ENCODE measurements at places on chromosomes 12 and 14.
A peak's percentile ranks its signal among the peaks of the same experiment; 100 is the strongest.

DNA sequence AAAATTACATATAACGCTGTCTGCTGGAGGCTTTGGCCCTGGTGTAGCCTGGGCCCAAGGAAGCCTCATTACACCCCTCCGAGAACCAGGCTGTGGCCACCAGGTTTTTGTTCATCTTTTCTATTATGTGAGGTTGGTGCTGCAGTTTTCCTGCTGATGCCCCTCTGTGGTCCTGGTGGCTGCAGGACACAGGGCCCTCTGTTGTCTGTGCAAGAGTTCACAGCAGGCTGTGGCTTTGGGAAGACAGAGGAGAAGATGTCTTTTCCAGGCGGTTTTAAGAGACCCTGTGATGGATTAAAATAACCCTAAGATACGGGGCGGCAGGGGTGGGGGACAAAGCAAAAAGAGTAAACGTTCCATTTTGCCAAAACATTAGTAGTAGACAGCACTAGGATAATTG lies 121.5 kb downstream of the ADGRD1 start:
- no peak for DNase-seq

GRCh38 chr12:31817120-31817519 lies 88.3 kb upstream of the AMN1 start:
- DNase-seq = no peak

GRCh38 chr12:132685400-132685799 lies 1.7 kb downstream of the POLE start:
- DNase-seq = no peak

DNA sequence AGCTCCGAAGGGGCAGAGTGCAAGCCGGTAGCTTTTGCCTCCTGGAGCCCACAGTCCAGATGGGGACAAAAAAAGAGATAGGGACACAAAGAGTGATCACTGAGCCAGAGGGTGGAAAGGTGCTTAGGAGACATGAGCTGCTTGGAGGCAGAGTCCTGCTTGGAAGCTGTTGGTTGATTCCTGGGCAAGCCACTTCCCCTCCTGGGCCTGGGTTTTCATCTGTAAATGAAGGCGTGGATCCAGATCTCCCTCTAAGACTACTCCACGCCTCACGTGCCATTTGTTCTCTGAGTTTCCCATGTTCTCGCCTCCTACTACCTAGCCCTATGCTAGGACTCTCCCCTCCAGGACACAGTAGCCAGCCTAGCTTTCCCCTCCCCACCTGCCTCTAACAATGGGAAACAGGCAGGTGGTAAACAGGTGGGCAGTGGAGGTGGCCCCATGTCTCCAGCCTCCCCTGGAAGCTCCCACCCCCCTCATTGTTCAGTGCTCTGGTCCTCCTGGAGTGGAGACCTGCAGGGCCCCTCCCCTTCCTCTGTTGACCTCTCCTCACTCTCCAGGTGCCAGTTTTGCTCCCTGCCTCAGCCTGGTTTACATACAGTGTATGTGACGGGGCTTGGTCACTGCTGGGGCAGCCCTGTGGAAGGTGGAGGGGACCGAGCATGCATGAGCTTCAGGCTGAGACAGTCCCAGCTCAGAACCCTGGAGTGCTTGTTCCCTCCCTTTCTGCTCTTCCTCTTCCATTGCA lies 3.8 kb downstream of the SERPINA3 start:
- DNase-seq = no peak

DNA sequence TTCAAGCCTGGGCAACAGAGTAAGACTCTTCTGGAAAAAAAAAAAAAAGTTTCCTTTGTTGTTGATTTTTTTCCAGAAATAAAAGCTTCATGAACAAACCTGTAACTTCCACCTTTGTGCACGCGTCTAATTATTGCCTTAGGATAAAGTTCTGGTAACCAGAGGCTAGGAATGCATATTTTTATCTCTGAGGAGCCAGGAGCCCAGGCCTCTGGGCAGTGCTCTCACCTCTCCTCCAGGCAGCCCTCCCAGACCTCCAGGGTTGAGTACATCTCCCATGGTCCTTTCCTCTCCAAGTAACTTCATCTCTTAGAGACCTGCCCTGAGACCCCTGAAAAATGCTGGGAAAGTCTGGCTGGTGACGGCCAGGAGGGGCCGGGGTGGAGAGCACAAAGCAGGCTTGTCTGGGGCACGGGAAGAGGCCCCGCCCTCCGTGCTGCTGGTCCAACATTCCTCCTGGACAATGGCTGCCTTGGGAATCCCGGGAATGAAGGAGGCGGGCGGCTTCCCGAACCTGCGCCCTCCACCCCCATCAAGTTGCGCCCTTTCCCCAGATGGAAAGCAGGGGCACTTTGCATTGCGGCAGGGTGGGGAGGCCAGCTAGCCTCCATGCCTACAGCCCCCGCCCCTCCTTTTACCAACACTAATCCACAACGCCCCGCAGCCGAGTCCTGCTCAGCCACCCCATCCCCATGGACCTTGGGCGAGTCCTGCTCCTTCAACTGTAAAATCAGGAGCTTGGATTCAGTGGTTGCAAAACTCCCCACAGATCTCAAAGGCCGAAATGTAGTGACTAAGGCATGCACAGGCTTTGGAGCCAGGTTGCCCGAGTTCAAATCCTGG lies 7.3 kb upstream of the FIGNL2 start:
- no peak for DNase-seq

DNA sequence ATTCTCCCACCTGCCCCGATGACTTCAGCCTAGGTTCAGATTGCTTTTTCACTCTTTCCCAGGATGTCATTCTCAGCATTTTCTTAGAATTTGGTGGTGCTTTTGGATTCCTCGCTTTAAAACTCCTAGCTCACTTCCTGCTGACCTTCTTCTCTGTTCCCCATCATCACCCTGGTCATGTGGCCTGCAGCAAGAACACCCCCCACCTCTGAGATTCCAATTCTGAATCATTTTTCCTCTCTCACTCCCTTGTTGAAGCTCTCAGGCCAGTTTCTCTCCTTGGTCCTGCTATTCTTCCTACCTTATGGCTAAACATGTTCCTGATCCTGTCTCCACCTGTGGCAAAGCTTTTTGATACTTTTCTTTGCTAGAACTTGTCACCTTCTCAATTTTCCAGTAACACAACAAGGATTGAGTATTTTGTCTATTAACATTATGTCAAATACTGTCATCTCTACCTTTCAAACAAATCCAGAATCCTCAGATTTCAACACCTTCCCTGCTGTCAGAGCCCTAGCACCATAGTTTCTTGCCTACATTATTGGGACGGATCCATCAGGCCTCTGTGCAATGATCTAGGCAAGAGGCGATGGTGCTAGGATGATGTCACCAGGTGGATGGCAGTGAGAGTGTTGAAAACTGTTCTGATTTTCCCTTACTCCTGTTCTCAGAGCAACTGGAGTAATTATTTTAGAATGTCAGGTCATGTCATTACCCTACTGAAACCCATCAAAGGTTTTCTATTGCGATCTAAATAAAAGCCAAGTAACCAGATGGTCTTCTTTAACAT lies 233.7 kb downstream of the MON2 start:
- no peak for DNase-seq

- DNase-seq = no peak
These were observed 905.0 kb upstream of the ATXN7L3B start for GRCh38 chr12:73632661-73633060.

DNA sequence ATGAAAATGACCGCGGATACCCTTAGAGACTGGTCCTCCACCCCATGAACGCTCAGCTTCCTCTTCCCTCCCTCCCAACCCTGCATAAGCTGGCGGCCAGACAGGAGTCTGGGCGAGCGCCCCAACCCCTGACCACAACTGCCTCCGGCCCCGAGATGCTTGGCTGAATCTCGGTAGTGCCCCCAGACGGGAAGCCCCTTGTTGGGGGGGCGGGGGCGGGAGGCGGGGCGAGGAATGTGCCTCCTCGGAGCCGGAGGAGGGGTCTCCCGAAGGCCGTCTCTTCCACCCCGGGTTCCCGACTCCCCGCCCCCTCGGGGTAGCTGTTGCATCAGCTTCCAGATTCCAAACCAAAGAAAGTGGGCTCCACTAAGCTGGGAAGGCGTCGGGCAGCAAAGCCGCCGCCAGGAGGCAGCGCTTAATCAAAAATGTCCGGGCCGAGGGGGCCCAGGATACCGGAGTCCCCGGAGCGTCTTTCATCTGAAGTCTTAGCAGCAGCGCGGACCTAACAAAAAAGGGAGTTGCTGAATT lies 7.1 kb upstream of the MRPL52 start:
- peak; percentile 24 for DNase-seq

DNA sequence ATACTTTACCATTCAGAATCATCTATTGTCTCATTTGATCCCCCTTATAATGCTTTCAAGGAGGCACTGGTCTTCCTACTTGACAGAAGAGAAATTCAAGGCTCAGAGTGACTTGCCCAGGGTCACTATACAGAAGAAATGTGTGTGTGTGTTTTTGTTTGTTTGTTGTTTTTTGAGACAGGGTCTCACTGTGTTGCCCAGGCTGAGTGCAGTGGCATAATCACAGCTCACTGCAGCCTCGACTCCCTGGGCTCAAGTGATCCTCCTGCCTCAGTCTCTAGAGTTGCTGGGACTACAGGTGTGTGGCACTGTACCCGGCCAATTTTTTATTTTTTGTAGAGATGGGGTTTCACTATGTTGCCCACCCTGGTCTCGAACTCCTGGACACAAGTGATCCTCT lies 22.9 kb downstream of the IRF2BPL start:
- DNase-seq = no peak

DNA sequence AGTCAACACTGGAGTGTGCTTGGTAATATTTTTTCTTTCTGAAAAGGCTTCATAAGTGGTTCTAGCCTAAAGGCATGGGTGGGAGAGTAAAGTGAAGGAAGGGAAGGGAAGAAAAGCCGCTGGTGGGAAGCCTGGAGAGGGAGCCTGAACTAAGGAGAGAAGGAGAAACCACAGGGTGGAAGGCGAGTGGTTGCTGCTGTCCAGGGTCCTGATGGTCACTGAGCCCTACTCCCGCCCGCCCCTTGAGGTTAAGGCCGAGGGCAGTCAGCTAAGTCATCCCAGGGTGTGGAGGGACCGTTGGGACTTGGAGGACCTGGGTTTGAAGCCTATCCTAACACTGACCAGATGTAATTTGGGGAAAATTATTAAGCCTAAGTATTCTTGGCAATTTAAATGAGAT lies 189.1 kb downstream of the PIWIL1 start:
- no peak for DNase-seq

GRCh38 chr12:13044002-13044905 lies at the start of gene FAM234B:
Gene FAM234B, plus strand, starts transcription at chr12:13044381. Its CDS starts 23 bp downstream, at chr12:13044404.
- peak; percentile 75 for DNase-seq

DNA sequence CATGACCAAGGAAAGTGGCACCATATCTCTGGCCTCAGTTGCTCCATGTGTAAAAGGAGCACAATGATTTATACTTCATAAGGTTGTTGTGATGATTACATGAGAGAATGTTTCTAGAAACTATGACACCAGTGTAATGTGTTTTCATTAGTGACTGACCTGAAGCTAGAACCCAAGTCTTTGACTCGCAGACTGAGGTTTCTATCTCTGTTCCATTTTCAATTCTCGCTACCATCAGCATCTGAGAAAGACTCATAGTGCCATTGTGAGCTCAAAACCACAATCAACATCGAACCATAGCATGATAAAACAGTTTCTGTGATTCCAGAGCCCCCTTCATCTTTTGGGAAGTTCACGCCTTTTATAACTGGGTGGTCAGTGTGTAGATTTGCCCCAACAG lies 53.8 kb downstream of the STAB2 start:
- DNase-seq = no peak

- no peak for DNase-seq
These were observed 34.6 kb downstream of the MTHFD1 start for GRCh38 chr14:64422756-64423155.

DNA sequence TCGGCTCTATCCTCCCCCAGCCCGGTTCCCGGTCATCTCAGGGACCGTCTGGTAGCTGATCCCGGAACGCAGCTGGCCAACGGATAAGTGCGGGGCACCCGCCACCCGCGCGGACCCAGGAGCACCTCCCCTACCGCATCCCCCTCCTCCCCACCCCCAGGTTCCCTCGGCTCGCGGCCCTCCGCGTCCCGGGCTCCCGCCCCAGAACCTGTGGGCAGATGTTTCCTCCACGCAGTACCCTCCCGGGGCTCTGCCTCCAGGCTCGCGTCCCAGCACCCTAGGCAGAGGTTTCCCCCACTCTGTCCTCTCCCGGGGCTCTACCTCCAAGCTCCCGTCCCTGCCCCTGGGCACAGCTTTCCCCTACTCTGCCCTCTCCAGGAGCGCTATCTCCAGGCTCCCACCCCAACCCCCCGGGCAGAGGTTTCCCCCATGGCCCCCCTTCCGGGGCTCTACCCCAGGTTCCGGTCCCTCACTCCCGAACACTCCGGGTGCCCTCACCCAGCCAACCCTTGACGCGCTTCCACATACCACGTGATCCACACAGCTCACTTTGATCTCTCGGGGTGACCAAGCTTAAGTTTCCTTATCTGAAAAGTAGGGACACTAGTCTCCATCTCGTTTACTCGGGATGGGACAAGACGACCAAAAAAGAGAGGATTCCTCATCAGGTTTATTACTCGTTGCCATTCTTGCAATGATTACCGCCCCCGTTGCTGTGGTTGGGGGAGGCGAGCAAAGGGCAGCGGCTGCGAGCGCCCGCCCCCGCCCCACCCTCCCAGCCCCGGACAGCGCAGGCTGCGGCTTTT lies at the start of gene CCDC38:
Gene CCDC38, minus strand, starts transcription at position 91 of the 806 bp plus-strand sequence. CDS start 6,105 bp downstream, outside the sequence.
- DNase-seq = peak; percentile 74

- DNase-seq = no peak
These were observed 418.6 kb downstream of the NELL2 start for GRCh38 chr12:44457465-44457864.

DNA sequence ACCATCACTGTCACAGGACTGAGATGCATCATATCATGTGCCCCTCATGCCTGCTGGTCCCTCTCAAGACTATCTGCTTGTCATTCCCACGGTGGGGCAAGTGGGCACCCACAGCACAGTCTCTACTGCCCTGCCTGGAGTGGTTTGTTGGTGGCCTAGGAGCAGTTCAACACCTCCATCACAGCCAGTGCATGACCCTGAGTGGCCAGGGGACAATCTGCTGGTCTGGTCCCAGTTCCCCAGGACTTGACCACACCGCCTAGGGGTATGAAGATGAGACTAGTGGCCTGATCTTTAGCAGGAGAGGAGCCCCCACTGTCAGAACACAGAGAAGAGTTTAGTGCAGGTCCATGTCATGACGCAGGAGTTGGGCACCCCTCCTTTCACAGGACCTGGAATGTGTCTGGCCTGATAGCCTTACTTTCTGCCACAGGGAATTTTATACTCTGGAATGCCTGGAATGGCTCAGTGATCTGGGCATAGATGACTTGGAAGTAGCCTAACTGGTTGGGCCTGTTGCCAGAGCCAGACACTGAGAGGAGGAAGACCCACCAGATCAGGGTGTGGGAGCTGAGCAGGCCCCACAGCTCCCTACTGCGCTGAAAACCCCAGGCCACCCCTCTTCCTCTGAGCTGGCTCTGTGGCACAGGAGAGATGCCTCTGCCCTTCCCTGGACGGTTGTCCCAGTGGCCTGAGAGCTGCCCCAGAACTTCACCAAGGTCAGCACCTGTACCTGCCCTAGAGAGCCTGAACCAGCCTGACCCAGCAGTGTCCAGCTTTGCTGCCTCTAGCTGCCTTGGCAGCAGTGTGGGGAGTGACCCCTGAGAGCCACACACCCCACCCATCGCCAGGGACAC lies 83.3 kb downstream of the PUS7L start:
- no peak for DNase-seq

- no peak for DNase-seq
These were observed 123.0 kb downstream of the ESRRB start for GRCh38 chr14:76498976-76499375.
